ENCODE measurements at places on chromosomes 12 and 14.

- no peak for DNase-seq
Measured at GRCh38 chr12:43147878-43148277, 404.1 kb downstream of the ADAMTS20 start.

GRCh38 chr12:69090722-69091121 lies 148.6 kb upstream of the CPSF6 start:
- DNase-seq, result no peak

DNA sequence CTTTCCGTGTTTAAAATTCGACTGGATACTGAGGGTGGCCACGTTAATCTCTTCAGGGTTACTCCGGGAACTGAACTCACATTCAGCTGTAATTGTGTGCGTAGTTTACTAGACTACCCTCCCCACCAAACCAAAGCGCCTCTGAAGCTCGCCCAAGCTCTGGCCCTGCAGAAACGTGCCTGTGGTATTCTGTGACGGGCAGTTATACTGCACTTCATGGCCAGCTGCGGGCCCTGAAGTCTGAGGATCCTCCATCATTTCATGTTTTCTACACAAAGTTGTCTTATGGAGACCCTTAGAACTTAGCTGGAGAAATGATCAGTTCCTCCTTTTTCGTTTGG lies 688 bp downstream of the ZNF26 start:
- DNase-seq, result no peak

DNA sequence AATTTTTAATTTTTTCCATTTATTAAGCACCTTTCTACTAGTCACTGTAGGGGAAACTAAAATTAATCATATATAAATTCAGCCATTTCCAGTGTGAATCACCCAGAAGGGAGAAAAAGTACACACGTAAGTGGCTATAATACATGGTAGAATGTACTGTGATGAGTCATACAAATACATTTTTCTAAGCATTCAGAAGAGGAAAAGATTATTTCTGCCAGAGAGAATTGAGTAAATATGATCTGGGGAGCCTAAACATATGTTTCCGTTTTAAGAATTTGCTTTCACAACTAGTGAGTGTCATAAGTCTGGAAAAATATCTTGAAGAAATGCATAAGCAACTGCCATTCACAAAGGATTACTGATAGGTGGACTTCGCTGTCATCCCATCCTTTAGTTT lies 102.8 kb downstream of the TGFB3 start:
- no peak for DNase-seq

GRCh38 chr14:81169711-81170103 lies 51.1 kb downstream of the GTF2A1 start:
- DNase-seq, result no peak

DNA sequence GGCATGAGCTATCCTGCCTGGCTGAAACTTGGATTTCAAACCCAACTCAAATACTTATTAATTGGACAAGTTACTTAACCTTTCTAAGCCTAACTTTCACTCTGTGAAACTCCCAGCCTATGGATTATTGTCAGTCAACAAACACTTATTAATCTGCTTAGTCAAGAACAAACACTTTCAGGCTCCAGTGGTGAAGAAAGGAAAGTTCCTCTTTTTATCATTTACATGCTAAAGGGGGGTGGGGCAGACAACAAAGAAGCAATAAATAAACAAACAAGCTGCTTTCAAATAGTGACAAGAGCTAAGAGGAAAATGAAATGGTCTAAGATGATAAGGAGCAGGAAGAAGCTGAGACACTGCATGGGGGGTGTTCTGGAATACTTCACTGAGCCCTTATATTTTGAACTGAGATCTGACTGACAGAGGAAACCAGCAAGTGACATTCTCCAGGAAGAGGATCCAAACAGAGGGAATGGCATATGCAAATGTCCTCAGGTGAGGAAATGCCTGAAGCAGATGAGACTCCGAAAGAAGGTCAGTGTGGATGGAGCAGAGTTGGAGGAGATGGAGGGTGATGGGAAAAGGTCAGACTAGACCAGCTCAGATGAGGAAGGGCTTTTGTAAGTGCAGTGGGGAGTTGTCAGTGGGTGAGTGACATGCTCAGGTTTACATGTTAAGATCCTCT lies 259.6 kb downstream of the ITPR2 start:
- DNase-seq, result no peak

DNA sequence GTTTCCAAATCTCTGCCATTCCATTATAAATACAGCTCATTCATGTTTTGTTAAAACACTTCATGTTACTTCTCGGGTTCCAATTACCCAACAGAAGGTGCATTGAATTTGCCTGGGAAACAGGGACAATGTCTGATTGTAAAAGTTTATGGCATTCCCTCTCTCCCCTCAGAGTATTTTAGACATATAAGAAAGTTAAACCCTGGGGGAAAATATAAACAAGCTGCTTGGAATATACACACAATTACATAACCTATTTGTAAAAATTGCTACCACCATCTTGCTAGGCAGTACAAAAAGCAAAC lies 60.0 kb downstream of the BTG1 start:
- DNase-seq, result no peak

GRCh38 chr12:65168681-65169319 lies 583 bp upstream of the LEMD3 start:
- DNase-seq, result no peak
